ENCODE measurements at places on chromosomes 16 and 17. TPM values are rescaled to one million over a fixed set of nuclear protein-coding genes. Genes with fewer than 3 reads are reported as not detected.

- H3K27me3 ChIP-seq = no peaks in the 10 kb centered on the region
- H3K4me3 ChIP-seq = no peak overlapping the region
- H3K4me1 ChIP-seq = no peaks in the 10 kb centered on the region
- peaks cover 8% of the 10 kb centered on the region for H3K36me3 ChIP-seq
These were observed 3.3 kb downstream of the POLR3E start for GRCh38 chr16:22300427-22301071.

DNA sequence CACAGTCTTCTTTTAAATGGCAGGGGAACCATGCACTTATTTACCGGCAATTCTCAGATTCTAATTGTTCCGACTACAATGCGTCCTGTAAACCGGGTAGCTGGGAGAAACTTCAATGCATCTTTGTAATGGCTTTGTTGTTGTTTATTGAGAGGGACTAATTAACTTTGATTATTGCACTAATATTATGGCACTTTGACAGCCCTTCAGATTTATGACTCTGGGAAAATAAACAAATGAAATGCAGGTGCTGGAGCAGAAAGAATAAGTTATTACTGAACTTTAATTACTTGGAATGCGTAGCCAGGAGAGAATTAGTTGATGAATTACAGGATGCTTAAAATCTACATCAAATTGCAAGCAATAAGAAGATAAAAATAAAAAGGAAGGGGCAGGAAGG lies 77.0 kb downstream of the WWOX start:
- H3K36me3 ChIP-seq = no peaks in the 10 kb centered on the region
- H3K27ac ChIP-seq = no peak overlapping the region
- H3K4me3 ChIP-seq = no peak overlapping the region
- no peaks in the 10 kb centered on the region for H3K27me3 ChIP-seq

DNA sequence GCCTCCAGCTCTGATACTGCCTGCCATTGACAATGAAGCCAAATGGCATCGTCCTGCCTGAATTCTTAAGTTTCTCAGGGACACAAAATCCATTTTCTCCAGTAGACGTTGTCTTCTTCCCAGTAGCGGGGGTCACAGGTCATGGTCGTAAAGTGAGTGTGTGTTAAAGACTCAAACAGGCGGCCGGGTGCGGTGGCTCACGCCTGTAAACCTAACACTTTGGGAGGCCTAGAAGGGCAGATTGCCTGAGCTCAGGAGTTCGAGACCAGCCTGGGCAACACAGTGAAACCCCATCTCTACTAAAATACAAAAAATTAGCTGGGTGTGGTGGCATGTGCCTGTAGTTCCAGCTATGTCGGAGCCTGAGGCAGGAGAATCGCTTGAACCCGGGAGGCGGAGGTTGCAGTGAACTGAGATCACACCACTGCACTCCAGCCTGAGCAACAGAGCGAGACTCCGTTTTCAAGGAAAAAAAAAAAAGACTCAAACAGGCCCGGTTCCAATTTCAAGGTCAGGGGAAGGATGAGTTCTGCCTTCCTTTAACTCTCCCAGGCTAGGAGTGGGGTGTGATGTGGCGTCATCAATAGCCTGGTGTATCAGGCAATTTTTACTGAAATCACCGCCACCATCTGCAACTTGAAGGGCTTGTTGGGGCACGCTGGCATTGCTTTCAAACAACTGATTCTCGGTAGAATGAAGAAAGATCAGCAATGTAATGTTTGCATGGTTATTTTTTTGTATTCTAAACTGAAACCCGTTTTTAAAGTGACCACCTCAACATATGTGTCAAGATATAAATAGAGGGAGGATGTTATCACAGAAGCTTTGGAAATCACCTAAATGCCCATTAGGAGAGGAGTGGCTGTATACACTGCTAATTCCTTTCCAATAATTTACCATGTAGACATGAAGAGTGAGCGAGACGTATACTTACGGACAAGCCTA lies 91.0 kb downstream of the WSCD1 start:
- no peaks in the 10 kb centered on the region for H3K36me3 ChIP-seq
- no peak overlapping the region for H3K4me3 ChIP-seq
- no peaks in the 10 kb centered on the region for H3K4me1 ChIP-seq
- no peak overlapping the region for H3K27ac ChIP-seq
- H3K27me3 ChIP-seq = no peaks in the 10 kb centered on the region

DNA sequence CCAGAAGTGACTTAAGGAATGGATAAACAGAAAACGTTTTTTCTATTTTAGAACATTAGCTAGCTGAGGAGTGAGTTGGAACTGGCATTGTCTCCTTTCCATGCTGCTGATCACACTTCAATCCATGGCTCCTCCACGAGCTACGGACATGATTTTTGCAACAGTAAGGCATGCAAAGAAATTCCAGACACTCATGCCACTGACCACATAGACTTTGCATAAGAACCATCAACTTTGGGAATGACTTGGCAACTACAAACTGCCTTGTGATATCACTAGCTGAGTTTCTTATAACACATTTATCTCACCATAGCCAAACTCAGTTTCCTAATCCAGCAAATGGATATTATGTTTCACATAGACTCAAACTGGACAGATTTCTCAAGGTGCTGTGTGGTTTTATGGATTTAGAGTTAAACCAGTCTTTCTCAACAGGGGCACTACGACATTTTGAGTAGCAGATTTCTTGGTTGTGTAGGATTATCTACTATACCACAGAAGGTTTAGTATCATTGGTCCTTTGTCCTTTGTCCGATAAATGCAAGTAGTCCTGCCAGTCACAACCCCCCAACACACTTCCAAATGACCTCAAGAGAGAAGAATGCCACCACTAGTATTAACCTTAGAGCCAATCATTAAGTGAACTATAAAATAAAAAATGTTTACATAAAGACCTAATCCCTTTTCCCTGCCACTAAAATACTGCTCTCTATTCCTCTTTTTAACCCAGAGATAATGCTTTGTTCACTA lies 48.3 kb upstream of the C17orf78 start:
- no peak overlapping the region for H3K4me3 ChIP-seq
- peaks cover 2% of the 10 kb centered on the region for H3K4me1 ChIP-seq
- no peaks in the 10 kb centered on the region for H3K27me3 ChIP-seq
- peak overlapping the region; percentile 56 for H3K27ac ChIP-seq
- peak; percentile 91 for DNase-seq

DNA sequence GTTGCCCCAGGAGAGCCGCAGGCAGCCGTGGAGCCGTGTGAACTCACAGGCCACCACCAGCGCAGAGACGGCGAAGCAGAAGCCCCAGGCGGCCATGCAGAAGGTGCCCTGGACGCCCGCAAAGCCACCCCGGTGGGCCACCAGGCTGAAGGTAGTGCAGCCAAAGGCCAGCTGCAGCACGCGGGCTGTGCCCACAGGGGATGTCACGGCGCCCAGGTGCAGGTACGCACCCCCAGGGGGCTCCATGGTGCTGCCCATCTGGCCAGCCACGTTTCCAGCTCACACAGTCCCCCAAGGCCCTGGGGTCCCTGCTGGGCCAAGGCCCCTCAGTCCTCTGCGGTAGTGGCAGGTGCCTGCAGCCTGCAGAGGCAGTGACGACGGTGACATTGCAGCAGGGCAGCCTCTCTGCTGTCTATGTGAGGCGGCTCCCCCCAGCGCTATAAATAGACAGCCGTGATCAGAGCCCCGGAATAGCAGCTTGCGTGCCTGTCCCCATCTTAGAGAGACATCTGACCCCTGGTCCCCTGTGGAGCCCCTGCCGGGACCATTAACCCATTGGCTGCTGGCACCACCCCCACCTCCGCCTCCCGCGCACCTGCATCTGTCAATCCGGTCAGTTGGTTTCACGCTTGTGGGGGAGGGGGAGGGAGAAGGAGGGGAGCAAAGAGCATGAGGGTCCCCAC lies 4.5 kb upstream of the PYCR1 start:
- no peak overlapping the region for H3K27ac ChIP-seq
- H3K4me3 ChIP-seq = no peak overlapping the region
- no peak for DNase-seq
- H3K4me1 ChIP-seq = no peaks in the 10 kb centered on the region

- no peak overlapping the region for H3K27ac ChIP-seq
- no peak for DNase-seq
- H3K4me3 ChIP-seq = no peak overlapping the region
- H3K4me1 ChIP-seq = no peaks in the 10 kb centered on the region
- no peaks in the 10 kb centered on the region for H3K36me3 ChIP-seq
These were observed 114.0 kb upstream of the ZFHX3 start for GRCh38 chr16:73161977-73162376.

DNA sequence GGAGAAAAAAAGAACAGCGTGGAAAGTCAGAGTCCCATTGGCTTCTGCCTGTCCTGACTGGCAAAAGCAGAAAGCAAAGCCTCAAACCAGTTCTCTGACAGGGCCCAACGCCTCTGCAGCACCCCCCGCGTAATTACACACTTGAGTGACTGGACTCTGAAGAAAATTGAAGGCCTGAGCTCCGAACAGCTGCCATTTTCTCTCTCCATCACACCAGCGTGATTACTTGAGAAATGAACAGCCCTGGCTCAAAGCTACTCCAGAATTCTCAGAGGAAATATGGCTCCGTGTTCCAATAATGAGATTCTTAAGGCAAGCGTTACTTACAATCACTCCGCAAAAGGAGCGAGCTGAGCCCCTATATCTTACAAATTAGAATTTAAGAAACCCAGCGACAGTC lies 142.7 kb upstream of the C17orf78 start:
- H3K27me3 ChIP-seq = no peaks in the 10 kb centered on the region
- no peak overlapping the region for H3K4me3 ChIP-seq
- DNase-seq = no peak
- H3K36me3 ChIP-seq = peaks cover 4% of the 10 kb centered on the region

- H3K4me1 ChIP-seq = peaks cover 12% of the 10 kb centered on the region
- no peak for DNase-seq
- H3K27me3 ChIP-seq = no peaks in the 10 kb centered on the region
These were observed 302.4 kb downstream of the SOX9 start for GRCh38 chr17:72423286-72423589.

DNA sequence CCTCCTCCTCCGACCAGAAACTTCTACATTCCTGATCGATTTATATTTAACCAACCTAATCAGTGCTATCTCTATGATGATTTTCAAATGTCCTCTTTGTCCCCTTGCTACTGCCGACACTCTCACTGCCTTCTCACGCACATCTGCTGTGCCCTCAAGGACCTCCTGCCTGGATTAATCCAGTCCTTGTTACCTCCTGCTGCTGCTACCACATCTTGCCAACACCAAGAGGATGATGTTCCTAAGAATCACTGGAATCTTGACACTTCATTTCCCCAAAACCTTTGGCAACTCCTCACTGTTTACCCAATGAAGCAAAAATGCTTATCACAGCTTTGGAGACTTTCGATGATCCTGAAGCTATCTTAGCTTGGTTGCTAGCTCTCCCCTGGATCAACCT lies 287.3 kb upstream of the AXIN2 start:
- no peaks in the 10 kb centered on the region for H3K4me1 ChIP-seq
- H3K4me3 ChIP-seq = no peak overlapping the region
- no peaks in the 10 kb centered on the region for H3K27me3 ChIP-seq
- no peak for DNase-seq

DNA sequence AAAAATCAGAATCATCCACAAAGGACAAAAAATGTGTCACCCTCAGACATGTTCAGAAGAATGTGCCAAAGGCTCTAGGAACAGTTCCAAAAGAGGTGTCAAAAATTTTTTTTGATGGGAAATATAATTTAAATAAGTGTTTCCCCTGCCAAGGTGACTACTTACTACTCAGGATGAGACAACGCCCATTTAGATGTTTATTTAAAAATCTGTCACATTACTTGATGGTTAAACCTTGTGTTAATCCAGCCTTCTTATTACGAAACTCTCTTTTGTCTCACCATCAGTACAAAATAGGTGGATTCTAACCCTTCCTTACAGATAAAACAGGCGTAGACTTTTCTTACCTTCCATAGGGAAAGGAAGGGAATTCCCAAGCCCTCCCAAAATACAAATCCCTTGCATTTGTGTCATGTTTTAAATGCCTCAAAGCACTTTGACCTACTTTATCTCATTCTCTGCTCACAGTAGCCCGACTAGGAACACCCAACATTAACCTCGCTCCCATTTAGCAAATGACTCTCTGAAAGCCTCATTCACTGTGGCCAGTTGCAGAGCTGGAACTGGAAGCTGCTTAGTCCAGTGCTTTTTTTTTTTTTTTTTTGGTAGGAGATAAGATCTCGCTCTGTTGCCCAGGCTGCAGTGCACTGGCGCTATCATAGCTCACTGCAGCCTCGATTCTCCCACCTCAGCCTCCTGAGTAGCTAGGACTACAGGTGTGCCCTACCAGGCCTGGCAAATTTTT lies 5.8 kb upstream of the GNA13 start:
- no peak overlapping the region for H3K4me3 ChIP-seq
- H3K27me3 ChIP-seq = no peaks in the 10 kb centered on the region
- H3K36me3 ChIP-seq = no peaks in the 10 kb centered on the region
- no peak for DNase-seq
- H3K27ac ChIP-seq = no peak overlapping the region
- peaks cover 7% of the 10 kb centered on the region for H3K4me1 ChIP-seq

KCTD2 gene
- total RNA-seq = 17.5 TPM

CCDC144A gene
- 12.3 TPM for total RNA-seq

Data from fibroblast of lung (primary cell).